ENCODE measurements at places on chromosomes 2 and 18. TPM values are rescaled to one million over a fixed set of nuclear protein-coding genes. Genes with fewer than 3 reads are reported as not detected.

DNA sequence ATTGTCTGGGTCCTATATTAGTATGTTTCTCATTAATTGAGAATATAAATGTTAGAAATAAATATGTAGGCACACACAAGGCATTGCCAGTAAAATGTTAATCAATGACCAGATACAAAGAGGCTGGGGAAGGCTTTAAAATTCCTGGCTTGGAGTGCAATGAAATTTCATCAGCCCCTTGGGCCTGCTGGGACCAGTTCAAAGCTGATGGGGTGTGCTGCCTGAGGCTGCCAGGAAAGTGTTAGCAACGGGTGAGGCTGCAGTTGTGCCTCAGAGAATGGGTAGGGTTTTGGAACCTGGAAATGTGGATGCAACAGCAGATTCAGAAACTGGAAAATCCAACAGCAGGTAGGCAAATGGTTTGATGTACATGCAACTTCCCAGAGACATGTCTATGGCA is 68.9 kb downstream of the DIPK1C start:
- no peak for DNase-seq

DNA sequence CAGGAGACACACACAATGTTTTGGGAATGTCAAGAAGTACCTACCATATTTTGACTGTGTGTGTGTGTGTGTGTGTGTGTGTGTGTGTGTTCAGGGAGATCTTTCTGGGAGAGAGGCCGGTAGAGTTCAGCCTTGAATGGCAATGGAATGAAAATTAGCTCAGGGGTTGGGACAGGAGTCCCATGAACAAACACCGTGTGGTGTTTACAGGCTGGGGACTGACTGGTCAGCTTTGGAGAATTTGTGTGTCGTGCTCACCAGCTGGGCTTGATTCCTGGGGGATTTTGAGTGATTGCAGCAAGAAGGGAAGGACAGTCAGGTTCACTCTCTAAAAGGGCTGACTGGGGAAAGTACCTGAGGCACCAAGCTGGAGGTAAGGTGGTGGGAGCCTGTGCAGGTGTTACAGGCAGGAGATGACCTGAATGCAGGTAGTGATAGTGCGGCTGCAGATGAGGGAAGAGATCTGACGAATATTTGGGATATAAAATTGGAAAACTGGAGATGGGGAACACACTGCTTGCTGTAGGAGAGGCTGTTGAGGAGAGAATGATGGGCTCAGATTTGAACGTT is 2.5 kb upstream of the ADNP2 start:
- no peak for DNase-seq

Gene C1QL2
- polyA plus RNA-seq: not detected

GRCh38 chr2:179822540-179822939 is 38.9 kb downstream of the ZNF385B start:
- DNase-seq: no peak

Measured in muscle of arm (tissue), 14 donors.